Activated CD8-positive, alpha-beta memory T cell treated with anti-CD3 and anti-CD28 coated beads, Interleukin-2, amount 10 ng/mL, durations not matched to agents 7 days and 5 days (primary cell): ENCODE measurements at places on chromosomes 2 and 18.

GRCh38 chr18:12154361-12154760 is 60.7 kb downstream of the ANKRD62 start:
- DNase-seq = no peak
- H3K27me3 ChIP-seq = peaks cover 42% of the 10 kb centered on the region
- no peaks in the 10 kb centered on the region for H3K4me1 ChIP-seq
- no peak overlapping the region for H3K4me3 ChIP-seq
- H3K27ac ChIP-seq = no peak overlapping the region

DNA sequence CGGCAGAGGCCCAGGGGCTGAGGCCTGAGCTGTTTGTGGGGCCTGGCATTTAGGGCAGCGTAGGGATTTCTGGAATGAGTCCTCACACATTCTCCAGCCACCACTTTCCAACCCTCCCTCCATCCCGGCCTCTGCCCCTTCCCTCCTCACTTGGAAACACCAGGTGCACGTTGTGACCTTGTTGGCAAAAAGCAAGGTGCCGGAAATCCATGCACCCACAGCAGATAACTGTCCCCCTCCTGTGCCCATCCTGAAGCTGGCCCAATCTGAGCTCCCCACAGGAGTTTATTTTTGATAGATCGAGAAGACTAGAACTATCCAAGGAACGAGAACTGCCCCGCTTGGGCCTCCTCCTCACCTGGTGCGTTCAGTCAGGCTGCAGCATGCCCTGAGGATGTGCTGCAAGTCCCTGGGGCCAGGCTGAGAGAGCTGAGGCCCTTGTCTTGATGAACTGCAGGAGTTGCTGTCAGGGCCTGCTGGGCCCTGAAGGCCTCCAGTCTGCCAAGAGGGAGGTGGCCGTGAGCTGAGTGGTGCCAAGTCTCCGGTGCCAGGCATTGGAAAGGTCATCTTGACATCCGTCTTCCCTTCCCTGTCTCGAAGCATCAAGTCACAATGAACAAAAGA is 55.8 kb downstream of the CTIF start:
- H3K4me3 ChIP-seq = no peak overlapping the region
- H3K27ac ChIP-seq = no peak overlapping the region
- no peaks in the 10 kb centered on the region for H3K27me3 ChIP-seq
- no peaks in the 10 kb centered on the region for H3K4me1 ChIP-seq

GRCh38 chr2:234595829-234596228 is 98.9 kb upstream of the ARL4C start:
- H3K4me3 ChIP-seq = no peak overlapping the region
- no peak for DNase-seq
- no peak overlapping the region for H3K27ac ChIP-seq
- H3K27me3 ChIP-seq = peaks cover 19% of the 10 kb centered on the region
- H3K36me3 ChIP-seq = no peaks in the 10 kb centered on the region
- H3K4me1 ChIP-seq = no peaks in the 10 kb centered on the region

DNA sequence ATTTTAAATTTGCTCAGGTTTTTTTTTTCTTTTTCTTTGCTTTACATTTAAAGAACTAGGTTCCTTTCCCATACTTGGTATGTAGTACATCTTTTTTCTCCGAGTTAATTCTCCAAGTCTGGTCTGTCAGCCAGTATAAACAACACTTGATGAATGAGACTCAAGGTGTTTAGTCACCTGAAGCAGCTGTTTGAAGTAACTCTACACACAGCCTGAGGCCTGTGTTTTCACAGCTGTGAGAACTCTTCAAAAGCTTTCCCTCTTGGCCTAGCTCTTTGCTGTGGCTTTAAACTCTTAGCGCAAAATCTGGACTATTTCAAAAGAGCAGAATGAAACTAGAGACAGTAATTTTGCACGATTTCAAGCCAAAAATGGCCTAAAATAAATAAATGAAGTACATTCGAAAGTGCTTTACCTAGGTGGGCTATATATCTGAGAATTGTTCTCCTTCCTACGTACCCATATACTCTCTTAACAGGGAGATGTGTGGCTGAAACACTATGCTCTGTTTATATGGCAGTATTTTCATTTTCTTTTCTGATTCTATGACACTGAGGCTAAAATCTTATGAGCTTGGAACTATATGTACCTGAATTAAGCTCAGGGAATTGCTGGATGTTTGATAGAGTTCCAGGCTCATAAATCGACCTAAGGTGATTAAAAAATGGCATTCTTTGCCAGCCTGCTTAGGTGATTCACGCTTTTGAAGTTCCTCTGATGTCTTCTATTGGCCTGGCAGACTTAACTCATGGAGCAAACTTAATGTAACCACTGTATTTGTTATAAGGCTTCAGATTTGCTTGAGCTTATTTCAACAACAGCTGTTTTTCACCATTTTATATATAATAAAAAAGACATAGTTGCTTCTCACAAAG is 1044.1 kb upstream of the ZEB2 start:
- no peaks in the 10 kb centered on the region for H3K4me1 ChIP-seq
- no peaks in the 10 kb centered on the region for H3K27me3 ChIP-seq
- no peaks in the 10 kb centered on the region for H3K36me3 ChIP-seq
- no peak overlapping the region for H3K4me3 ChIP-seq
- no peak for DNase-seq

DNA sequence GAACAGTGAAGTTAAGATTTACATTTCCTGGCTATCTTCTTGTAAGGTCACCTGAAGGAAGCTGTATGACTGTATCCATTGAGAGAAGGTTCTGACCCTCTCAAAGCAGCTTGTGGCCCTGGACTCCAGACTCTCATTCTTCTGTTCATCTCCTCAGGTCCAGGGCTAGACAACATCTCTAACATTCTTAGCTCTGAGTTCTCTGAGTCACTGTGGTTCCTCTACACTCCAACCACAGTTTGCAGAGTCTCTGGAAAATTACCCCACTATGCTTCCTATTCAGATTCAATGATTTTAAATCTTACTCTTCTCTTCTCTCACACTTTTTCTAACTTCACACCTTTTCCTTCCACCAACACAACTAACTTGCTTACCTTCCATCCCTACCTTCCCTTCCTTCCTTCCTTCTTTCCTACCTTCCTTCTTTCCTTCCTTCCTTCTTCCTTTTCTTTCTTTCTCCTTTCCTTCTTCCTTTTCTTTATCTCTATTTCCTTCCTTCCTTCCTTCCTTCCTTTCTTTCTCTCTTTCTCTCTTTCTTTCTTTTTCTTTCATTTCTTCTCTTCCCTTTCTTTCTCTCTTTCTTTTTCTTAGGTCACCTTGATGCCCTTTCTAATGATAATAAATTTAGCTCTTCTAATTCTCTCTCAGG is 824.3 kb upstream of the ZEB2 start:
- H3K4me3 ChIP-seq = no peak overlapping the region
- H3K36me3 ChIP-seq = no peaks in the 10 kb centered on the region
- H3K27ac ChIP-seq = no peak overlapping the region
- DNase-seq = no peak
- no peaks in the 10 kb centered on the region for H3K27me3 ChIP-seq
- H3K4me1 ChIP-seq = no peaks in the 10 kb centered on the region

GRCh38 chr2:54423213-54423612 is 32.9 kb upstream of the SPTBN1 start:
- H3K4me1 ChIP-seq = peaks cover 16% of the 10 kb centered on the region
- no peaks in the 10 kb centered on the region for H3K36me3 ChIP-seq
- H3K4me3 ChIP-seq = no peak overlapping the region
- no peak for DNase-seq
- H3K27ac ChIP-seq = no peak overlapping the region

DNA sequence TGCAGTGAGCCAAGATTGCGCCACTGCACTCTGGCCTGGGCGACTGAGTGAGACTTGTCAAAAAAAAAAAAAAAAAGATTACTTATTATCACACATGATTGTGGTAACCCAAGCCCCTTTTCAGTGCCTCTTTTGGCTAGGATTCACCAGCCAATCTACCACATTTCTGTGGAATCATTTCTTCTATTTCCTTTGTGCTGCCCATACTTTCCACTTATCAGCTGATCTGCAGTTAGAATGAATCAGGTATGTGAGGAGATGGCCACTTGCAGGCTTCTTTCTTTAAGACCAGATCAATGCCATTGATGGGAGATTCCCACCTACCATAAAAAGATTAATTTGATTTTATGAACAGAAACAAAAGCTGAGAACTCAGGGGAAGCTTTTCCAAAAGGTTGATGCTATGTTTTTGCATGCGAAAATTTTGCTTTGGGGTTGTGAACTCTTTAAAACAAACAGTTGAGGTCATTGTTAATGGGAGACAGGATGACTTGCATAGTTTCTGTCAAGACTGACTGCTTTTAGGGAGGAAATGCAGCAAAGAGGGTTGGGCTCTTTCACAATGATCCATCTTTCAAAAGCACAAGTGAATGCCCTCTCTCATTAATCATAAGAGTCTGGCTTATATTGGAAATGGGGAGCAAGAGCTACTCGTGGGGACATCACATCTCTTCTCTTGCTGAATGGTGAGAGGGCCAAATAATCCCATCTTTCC is 66.9 kb upstream of the CYP26B1 start:
- no peak overlapping the region for H3K27ac ChIP-seq
- no peaks in the 10 kb centered on the region for H3K36me3 ChIP-seq
- no peaks in the 10 kb centered on the region for H3K4me1 ChIP-seq
- H3K4me3 ChIP-seq = no peak overlapping the region
- DNase-seq = no peak
- H3K27me3 ChIP-seq = no peaks in the 10 kb centered on the region

DNA sequence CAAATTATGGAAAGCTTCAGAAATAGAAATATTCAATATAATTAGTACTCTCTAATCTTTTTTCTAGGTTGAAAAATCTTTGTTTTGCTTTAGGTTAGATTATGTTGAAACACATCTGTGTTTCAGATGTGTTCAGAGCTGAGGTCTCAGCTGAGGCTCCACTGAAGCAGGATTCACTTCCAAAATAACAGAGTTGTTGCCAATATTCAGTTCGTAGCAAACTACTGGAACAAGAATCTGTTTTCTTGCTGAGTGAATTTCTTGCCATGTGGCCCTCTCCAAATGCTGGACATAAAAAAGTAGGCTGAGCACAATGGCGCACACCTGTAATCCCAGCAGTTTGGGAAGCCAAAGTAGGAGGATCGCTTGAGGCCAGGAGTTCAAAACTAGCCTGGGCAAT is 8.7 kb downstream of the PHOSPHO2 start:
- H3K4me1 ChIP-seq = peaks cover under 1% of the 10 kb centered on the region
- H3K27me3 ChIP-seq = no peaks in the 10 kb centered on the region
- peaks cover 15% of the 10 kb centered on the region for H3K36me3 ChIP-seq
- no peak overlapping the region for H3K4me3 ChIP-seq

DNA sequence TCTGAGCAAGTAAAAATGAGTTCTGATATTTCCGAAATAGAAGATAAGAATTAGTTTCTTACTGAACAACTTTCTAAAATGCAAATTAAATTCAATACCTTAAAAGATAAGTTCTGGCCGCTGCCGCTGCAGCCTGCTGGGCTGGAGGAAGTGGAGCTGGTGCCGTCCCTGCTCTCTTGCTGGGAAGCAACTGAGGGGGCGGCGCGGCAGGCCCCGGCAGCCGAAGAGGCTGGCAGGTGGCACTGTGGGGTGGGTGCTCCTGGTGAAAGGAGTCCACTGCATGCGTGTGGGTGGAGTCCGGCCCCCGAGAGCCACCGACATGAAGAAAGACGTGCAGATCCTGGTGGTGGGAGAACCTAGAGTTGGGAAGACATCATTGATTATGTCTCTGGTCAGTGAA is 89.5 kb upstream of the ZNF519 start:
- H3K4me3 ChIP-seq = no peak overlapping the region
- peaks cover 28% of the 10 kb centered on the region for H3K36me3 ChIP-seq
- DNase-seq = no peak
- H3K27ac ChIP-seq = no peak overlapping the region

DNA sequence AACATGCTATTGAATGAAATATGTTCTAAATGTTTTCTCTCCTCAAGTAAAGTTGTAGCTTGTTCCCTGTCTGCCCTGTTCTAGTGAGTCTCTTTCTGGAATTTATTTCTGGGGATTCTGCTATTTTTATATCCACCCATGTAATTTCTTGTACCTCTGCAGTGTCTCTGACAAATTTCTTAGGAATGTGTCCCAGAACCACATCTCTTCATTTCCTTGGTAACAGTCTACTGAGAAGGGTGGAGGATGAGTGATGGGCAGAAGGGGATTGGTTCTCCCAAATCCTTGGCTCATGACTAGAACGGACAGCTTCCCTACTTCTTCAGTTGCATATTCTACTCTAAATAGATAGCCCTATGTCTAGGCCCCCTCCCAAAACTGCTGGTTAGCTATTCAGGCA is 490.6 kb upstream of the LINC00305 start:
- no peaks in the 10 kb centered on the region for H3K36me3 ChIP-seq
- H3K27ac ChIP-seq = no peak overlapping the region
- H3K4me1 ChIP-seq = no peaks in the 10 kb centered on the region
- DNase-seq = no peak

- H3K4me3 ChIP-seq = peak overlapping the region; percentile 61
- peak overlapping the region; percentile 85 for H3K27ac ChIP-seq
- peak; percentile 97 for DNase-seq
- H3K4me1 ChIP-seq = peaks cover 42% of the 10 kb centered on the region
- peaks cover 37% of the 10 kb centered on the region for H3K36me3 ChIP-seq
Observed at GRCh38 chr2:135820003-135820618, 16.9 kb downstream of the LCT start.

DNA sequence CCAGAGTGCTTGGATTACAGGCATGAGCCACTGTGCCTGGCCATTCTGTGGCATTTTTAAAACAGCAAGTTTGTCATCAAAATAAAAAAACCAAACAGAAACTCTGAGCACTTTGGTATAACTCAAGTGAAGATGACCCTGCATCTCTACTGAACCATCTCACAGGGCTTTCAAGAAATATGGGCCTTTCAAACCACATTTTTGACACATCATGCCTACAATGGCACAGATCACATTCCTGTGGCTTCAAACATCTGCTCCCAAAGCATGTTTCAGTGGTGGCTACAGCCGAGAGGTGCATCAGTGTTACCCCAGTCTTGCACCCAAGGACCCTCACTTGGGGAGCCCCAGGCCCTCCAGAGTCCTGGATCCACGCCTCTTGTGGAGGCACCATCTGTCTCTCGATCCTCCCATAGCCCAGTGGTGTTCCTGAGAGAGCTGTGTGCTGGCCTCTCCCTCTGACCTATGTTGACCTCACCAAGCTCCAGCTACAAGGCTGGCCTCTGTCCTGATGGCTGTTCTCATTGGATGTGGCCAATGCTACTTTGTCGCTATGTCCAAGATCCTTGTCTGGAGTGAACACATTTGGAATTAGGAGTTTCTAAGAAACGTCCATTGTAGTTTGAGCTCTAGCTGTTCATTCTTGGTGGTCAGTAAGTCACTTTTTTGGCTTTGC is 55.2 kb upstream of the RALBP1 start:
- H3K27me3 ChIP-seq = peaks cover 2% of the 10 kb centered on the region
- H3K36me3 ChIP-seq = no peaks in the 10 kb centered on the region
- H3K4me1 ChIP-seq = no peaks in the 10 kb centered on the region
- no peak for DNase-seq
- no peak overlapping the region for H3K4me3 ChIP-seq
